ENCODE measurements at places on chromosomes 11 and 22.
A peak's percentile ranks its signal among the peaks of the same experiment; 100 is the strongest.

DNA sequence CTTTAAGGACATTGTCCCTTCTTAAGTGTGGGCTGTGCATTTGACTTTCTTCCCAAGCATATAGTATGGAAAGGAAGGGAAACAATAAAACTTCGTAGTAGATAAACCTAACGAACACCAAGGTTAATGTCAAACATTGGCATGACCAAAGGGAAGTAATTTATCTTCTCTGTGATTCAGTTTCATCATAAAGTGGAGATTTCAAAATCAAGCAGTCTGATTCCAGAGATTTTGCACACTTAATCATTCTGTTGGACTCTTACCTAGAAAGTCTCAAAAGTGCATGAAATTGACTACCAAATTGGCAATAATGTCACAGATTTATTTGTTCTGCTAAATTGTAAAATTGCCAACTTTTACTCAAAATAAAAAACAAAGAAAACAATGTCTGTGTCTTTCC lies 559.7 kb downstream of the JRKL start:
- DNase-seq = no peak

DNA sequence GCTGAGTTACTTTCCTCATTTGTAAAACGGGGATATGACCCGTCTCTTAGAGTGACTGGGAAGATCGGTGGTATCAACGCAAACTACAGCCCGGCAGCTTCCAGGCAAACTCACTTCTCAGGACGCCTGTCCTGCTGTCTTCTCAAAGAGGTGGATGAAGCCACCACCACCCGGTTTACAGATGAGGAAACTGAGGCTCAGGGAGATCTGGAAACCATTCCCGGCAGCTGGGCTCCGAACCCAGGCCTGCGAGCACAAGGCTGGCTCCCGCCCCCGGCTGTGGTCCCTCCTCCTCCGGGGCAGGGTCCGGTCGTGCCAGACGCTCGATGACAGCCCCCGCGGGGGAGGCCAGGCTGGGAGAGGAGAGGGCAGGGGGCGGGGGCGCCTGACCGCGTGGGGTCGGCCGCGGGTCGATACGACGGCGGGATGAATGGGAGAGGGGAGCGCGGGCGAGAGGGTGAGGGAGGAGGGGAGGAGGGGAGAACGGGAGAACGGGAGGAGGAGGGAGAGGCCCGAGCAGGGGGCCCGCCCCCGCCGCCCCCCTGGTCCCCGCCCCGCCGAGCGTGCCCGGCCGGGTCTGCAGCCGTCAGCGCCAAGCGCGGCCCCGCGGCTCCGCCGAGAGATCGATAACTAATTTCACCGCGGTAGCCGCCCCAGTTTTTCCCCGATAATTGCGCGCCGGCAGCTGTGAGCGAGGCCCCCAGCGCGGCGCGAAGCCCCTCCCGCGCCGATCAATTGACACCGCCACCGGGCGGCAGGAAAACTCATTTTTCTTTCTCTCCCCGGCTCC lies 14.0 kb downstream of the IGLL1 start:
- no peak for DNase-seq

GRCh38 chr11:128686745-128687177 lies 7.1 kb upstream of the FLI1 start:
- peak; percentile 65 for DNase-seq

DNA sequence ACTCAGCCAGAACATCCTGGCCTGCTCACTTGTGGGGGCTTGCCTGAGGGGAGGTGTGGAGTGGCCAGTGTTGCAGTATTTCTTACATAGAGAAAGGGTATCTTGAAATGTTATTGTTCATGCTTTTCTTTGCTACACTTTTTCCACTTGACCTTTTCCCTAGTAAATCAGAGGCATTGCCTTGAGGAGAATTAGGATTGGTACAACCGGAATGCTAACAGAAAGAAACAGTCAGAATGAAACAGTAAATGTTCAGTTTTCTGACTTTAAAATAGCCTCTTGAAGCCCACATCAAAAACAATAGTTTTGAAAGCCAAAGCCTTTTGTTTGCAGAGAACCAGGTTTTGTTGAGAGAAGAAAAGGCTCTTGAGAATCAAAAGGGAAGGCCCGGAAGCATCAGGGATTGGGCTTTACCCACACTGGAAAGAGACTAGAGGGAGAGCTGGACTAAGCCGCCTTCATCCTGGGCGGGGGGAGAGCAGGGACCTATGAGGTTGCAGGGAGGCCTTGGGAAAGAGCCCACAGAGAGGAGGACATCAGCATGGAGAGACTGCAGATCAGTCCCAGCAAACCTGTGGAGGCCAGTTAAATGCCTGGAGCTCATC lies 12.4 kb downstream of the ADM start:
- no peak for DNase-seq

DNA sequence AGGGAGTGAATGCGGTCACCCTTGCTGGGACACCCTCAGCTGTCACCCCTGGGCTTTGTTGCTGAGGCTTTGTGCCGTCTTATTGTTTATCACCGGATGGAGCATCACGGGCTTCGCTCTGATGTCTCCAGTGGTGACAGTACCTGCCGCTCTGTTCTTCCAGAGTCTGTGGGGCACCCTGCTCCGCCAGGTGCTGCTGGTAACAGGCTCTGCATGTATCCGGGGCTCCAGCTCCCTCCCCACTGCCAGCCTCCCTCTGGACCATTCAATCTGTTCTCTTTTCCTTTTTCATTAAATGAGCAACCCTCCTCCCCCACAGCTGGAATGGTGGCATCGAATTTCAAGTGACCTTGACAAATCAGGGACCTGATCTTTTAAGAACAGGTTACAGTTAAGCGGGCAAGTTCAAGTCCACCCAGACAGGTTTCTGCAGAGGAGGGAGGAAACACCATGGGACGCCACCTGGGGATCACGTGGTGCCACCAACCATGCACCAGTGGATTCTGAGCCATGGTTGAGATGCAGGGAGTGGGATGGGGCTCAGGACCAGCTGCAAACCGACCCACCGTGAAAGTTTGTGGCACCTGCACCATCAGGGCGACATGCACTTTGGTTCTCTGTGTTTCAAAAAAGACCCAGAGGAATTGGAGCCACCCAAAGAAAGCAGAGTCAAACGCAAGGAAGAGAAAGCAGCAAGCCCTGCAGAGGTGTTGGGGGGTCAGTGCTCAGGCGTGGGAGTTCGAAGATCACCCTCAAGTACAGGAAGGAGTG lies 89.3 kb downstream of the BCR start:
- no peak for DNase-seq

DNA sequence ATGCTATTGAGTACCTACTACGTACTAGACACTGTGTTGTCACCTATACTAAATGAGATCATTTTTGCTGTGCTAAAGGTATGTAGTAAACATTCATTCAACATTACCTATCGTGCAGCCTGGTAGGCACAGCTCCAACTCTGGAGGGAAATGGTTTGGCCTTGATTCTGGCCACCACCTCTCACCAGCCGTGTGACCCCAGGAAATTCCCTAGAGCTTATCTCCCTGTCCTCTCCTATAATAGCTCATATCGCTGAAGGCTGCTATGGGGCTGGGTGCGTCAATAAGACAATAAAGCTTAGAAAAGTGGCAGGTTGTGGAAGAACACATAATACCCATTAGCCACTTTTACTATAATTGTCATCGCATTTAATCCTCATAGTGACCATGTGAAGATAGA lies 107.5 kb downstream of the MYO18B start:
- DNase-seq = no peak

GRCh38 chr11:90330632-90331031 lies 107.8 kb upstream of the CHORDC1 start:
- DNase-seq = no peak

DNA sequence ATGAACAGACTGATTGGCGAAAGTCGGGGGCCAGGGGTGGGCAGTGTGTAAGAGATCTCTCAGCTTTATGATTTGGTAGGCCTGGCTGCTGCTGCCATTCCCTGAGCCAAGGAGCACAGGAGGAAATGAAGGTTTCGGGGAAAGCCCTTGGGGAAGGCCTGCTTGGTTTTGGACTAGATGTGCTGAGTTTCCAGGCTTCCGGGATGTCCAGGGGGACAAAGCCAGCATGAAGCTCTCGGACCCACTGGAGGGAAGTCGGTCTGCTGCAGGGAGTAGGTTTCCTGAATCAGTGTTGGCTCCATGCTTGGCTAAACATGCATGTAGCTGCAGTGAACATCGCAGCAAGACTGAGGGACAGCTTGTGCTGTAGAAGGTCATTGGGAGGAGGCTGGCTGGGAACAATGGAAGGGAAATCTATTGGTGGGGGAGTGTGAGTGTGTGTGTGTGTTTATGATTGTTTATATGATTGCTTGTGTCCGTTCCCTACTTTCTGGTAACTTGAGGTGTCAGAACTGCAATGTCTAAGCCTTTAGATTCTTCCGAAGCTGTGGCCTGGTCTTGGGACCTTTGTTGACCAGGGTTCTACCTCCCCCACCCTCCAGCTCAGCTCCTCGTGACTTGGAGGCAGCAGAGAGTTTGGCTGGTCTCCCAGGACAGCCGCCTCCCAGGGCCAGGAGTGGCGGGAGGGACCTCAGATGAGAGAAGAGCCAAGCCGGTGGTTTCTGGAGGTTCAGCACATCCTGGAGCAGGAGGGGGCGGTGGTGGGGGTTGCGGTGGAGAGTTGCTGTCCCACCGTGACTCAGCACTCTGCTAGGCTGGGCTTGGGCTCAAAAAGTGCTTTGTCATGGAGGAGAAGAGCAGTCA lies 4.0 kb upstream of the FTH1 start:
- peak; percentile 32 for DNase-seq

DNA sequence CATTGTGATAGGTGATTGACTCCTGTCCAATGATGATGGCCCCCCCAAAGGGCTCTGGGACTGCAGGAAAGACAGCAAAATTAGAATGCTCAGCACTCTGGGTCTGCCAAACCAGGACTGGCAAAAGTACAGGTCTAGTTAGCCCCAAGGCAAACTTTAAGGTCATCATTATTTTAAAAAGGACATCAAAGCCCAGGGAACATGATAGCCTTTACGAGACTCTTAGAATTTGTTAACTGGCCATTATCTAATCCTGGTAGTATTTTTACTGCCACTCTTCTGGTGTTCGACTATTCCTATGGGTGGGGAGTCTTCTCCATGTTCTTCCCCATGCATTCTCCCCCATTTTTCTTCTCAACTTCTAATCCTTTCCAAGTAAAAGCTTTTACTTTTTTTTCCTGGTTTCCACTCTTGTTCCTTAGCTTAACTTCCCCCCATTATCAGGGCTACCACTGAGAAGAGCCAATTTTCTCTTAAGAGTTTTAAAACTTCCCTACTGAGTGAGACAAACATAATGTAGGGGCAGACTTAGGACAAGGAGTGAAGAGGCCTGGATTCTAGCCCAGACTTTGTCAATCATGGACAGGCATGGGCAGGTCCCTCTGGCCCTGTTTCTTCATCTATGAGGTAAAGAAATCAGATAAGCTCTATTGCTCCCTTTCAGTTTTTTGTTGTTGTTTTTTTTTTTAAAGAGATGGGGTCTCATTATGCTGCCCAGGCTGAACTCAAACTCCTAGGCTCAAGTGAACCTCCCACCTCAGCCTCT lies 7.1 kb downstream of the DDB1 start:
- DNase-seq = no peak

GRCh38 chr22:28893810-28894209 lies 10.4 kb downstream of the ZNRF3 start:
- no peak for DNase-seq

GRCh38 chr22:18109410-18110193 lies 1.0 kb upstream of the TUBA8 start:
- no peak for DNase-seq

GRCh38 chr11:2178906-2179494 lies 7.4 kb upstream of the TH start:
- no peak for DNase-seq

- DNase-seq = no peak
Measured at GRCh38 chr11:7899418-7899817, 31.6 kb downstream of the OR10A6 start.

- DNase-seq = no peak
Measured at GRCh38 chr11:114171257-114172054, 111.9 kb downstream of the ZBTB16 start.

DNA sequence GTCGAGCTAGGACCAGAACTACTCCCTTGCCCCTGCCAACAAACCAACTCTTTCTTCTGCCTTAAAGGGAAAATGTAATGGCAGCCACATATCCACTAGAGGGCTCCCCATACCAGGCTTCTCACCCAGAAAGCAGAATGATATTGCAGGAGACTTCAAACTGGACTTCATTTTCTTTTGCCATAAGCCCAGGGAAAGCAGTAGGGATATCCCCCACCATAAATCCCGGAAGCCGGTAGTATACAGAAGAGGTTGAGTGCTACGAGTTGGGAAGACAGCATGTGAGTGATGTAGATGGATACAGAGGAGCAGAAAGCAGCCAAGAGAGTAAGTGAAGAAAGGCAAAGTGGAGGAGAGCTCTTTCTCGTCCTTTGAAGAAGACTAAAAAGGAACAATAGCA lies 12.1 kb downstream of the PLAAT5 start:
- DNase-seq = peak; percentile 45

GRCh38 chr22:21642584-21643448 lies 714 bp downstream of the SDF2L1 start:
- peak; percentile 65 for DNase-seq

DNA sequence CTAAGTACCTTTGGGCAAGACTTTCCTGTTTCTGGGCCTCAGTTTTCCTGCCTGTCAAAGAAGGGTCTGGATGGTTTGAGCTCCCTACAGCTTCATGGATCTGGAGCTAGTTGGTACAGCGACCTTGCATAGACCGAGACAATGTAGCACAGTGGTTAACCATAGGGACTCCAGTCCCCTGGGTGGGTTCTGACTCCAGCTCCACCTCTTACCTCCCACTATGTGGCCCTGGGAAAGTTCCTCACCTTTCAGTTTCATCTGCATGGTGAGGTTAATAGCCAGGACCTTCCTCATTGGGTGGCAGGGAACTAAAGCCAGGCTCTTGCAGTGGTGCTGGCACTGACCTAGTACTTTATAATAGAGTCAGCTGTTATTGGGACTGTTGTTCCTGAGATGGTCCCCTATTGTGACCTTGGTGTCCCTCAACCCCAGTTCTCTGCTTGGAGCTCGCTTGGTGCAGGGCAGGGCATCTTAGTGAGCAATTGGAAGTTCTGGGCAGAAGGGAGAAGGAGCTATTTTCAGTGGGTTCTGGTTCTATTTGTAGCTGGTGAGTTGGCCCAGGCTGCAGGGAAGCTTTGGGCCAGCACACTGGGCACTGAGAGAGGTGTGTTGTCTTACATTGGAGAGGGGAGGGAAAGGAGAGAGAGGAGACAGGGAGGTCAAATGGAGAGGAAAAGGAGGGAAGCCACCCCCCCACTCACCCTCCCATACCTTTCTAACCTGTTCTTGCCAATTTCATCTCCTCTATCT lies 10.7 kb upstream of the MTMR3 start:
- no peak for DNase-seq

GRCh38 chr11:123072332-123072761 lies 10.4 kb upstream of the HSPA8 start:
- no peak for DNase-seq

DNA sequence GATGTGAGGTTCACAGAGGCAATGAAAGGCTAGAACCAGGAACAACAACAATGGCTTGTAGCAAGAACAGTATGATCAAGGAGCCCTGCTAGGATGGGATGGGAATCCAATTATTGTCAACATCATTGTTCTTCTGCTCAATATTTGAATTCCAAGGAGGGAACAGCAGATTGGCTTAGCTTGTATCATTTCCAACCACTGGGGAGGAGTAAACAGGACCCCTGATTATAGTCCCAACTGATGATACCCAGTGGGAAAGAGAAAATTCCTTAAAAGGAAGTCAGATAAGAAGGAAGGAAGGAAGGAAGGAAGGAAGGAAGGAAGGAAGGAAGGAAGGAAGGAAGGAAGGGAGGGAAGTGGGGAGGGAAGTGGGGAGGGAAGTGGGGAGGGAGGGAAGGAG lies 69.5 kb upstream of the ZC3H12C start:
- no peak for DNase-seq
